LHCN-M2 (cell line): ENCODE measurements at places on chromosomes 6 and 20.

DNA sequence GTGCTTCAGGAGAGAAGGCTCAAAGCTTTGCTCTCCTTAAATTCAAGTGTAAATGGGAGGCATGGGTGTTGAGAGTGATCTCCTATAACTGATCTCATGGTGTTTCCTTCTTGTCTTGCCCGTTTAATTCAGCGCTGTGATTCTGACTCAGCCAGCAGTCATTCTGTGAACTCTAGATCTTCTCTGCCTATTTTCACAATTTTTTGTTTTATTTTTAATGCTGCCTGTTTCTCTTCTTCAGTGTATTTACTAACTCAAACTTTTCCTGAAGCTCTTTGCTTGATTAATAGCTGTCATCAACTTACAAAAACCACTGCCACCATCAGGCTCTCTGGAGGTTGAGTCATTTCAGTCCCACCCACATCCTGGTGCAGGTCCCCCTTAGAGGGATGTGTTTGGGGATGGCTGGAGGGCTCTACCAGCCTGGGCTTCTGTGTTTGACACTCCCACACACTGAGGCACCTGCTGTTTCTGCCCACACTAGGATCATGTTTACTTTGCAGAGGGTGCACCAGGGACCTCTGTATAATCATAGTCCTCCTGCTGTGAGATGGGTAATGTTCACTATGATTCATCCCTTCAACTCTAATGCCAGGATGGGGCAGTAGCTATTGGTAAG, 94.0 kb downstream of the SHLD1 start:
- peak; percentile 96 for DNase-seq

GRCh38 chr6:111722179-111722731, 116.6 kb upstream of the TRAF3IP2 start:
- peak; percentile 64 for DNase-seq

GRCh38 chr6:84432619-84433018, 205.2 kb upstream of the CEP162 start:
- DNase-seq: peak; percentile 67

DNA sequence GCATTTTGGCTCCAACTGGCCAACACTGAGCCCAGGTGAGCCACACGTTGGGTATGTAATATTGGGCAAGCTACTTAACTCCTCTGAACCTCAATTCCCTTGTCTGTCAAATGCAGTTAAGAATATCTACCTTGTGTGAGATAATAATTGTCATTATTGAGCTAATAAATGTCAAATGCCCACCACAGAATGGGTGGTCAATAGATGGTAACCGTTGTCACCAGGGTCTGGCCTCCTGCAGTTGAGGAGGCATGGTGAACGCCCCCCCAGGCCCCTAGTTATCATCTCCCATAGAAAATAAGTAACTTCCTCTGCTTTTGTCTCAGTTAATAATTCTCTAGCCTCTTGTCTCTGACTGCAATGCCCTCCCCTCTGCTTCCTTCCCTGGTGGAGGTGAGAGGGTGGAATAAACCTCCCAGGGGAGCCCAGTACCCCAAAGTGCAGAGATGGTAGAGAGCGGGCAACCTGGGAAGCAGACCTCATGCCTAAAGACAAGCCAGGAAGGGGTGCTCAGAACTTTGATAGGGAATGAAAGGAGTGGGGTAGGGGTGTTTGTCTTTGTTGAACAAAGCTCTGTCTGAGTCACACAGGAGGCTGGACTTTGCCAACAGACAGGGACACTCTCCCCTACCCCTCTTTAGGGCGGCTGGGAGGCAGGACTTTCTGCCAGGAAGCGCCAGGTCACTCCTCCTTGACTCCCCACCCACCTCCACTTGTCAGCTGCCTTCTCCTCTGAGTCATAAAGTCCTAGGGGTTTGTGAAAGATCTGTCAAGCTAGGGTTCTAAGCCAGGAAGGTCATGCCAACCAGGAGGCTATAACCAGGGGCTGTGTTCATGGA, 1.3 kb upstream of the UNC5CL start:
- DNase-seq: peak; percentile 29

DNA sequence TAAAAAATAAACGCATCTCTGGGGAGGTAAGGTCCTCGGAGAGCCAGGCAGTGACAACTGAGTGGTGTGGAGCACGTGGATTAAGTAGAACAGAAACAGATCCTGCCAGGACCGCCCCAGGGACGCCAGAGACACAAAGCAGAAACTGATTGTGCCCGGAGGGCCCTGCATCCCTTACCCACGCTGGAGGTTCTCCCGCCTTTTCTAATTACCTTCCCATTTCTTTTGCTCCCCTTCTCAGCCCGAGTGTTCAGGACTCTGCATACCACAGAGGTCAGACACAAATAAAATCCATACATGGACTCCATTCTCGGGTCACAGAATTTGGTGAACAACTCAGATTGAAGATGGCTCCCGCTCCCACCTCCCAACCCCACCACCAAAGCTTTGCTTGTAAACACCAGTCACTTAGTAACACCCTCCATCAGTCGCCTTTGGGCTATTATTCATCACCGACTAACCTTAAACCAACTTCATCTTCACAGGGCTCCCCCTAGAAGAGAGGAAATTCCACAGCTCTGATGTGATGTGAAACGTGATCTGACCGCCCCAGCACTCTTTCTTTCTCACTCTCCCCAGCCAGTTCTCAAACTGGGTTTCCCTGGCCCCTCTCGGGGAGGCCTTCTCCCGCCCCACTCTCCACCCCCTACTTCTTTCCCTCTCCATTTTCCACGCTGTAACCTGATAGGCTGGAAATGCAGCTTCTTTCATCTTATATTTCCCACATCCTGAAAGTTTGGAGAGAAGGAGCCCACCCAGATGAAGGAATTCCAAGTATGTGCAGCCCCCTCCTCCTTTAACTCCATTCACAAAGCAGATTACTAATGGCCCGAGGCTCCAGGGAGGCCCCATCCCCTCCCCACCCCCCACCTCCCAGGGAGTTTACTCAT, 32.5 kb upstream of the PIM1 start:
- peak; percentile 94 for DNase-seq

GRCh38 chr20:53925651-53926401, 144.6 kb downstream of the BCAS1 start:
- no peak for DNase-seq

- DNase-seq: no peak
These were observed 394.5 kb downstream of the PTPRT start for GRCh38 chr20:42795111-42795695.

GRCh38 chr6:118697554-118697953, 46.2 kb upstream of the CEP85L start:
- no peak for DNase-seq

DNA sequence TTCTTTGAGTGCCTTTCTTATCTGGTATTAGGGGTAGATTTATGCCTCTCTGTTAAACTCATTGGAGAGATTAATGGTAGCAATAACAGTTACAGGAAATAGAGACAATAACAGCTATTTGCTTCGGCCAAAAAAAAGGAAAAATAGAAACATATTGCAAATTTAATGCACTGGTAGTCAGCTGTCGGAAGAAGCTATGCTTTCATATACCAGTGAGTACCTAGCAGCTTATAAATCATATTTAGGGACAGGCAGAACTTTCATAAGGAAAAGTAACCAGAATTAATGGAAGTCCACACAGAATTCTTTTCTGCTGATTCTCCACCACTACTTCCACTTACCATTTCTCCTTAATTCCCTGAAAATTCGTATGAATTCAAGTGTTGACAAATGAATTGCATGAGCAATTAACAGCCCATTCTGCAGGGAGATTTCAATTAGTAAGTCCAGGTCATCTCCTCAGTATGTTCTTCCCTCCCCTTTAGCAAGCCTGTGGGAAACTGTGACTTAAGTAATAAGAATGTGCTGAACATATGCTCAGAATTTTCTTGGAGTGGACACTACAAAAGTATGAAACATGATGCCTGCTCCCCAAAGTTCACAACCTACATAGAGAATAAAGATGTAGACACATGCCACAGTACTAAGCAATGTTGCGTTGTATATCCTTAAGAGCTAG, 196.7 kb upstream of the KCNQ5 start:
- peak; percentile 90 for DNase-seq

DNA sequence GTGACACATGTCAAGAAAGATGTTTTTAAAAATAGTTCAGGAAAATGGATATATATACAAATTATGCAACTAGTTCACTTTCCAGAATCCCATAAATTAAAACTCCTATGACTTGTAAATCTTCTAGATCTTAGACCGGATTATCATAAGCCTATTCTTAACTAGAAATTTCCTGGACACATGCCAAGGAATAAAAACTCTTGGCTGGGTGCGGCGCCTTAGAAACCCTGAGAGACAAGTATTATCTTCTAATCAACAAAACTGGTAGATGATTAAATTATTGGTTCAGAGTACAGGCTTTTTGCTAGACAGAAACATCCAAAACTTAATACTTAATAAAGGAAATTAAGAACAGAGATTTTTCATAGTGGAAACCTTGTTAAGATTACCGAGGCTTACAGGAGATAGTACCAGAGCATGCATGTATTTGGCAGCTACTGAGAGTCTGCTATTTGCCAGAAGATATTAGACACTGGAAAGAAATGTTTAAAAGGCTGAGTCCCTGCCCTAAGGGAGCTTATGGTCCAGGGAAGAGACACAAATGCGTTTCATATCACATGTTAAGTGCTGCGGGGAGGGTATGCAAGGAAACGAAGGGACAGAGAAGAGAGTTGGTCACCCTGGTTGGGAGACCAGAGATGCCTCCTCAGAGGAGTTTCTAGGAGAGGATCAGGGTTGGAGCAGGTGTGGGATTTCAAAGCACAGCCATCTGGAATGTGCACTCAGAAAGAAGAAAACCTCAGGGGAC, 46.5 kb upstream of the IFNGR1 start:
- DNase-seq: no peak

GRCh38 chr6:1554476-1555310, 55.0 kb upstream of the FOXC1 start:
- DNase-seq: peak; percentile 58

DNA sequence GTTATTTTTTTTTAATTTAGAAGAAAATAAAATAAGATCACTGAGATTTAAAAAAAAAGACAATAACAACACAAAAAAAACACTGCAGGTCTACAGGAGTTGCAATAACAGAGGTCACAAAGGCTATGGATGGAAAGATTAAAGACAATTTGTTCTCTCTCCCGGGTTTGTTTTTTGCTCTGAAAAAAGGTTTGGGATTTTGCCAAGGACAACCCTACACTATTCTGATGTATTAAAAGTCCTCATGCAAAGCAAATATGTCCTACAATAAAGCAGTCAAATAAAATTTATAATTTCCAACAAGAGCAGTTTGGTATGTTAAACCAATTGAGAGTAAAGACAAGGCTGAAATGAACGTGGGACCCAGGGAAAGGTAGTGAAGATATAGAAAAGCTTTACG, 55.6 kb downstream of the PTPRK start:
- DNase-seq: peak; percentile 28

GRCh38 chr6:46849361-46849690, 56.1 kb downstream of the MEP1A start:
- DNase-seq: no peak

GRCh38 chr6:68186870-68187269, 448.2 kb upstream of the ADGRB3 start:
- DNase-seq: no peak

GRCh38 chr20:22909436-22909835, 125.7 kb upstream of the SSTR4 start:
- no peak for DNase-seq

- no peak for DNase-seq
These were observed 562.3 kb downstream of the DHX35 start for GRCh38 chr20:39524371-39524911.

DNA sequence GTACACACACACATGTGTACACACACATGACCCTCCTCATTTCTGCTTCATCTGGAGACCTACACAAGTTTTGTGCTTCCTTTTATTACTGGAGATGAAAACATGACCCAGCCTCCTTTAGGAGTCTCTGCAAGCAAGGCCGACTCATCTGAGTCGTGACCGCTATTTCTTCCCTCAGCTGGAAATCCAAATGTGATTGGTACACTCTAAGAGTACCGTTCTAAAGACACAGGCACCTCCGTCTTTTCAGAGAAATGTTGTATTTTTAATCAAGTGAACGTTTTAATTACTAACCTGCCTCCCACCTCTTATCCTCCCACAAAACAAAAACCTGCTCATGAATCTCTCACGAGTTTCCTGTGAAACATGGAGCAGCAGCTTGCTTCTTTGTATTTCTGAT, 63.0 kb downstream of the LAMP5 start:
- no peak for DNase-seq
